ENCODE measurements at places on chromosomes 7 and 10.

DNA sequence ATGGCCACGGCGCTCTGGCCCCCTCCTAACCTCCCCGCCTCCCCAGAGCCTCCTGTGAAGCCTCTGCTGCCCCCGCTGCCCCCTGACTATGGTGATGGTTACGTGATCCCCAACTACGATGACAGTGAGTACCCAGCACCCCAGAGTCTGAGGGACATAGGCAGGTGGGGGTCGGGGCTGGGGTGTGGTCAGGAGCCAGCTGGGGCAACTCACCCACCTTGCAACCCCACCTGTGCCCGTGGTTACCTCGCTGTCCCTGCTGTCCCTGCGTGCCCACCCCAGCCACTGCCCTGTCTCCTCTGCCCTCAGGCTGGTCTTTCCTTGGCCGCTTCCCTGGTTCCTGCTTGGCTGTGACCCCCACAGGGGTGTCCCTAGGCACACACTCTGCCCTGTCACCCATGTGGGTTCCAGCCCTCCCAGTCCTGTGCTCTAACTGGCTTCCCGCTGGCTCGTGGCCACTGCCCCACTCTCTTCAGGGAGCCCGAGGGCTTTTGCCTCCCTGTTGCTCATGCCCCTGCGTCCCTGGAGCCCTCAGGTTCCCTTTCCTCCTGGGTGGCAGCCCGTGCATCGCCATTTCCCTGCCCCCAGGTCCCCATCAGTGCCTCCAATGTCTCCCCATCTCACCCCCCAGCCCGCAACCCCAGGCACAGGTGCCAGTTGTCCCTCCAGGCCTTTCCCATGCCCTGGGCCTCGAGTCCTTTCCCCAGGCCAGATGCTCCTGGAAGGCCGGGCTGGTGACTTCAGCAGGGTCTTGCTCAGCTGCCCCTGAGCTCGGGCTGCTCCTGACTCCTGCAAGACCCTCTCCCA, 4.0 kb downstream of the AEBP1 start:
- DNase-seq: no peak

GRCh38 chr7:47604496-47604890, 22.6 kb upstream of the TNS3 start:
- DNase-seq: no peak

DNA sequence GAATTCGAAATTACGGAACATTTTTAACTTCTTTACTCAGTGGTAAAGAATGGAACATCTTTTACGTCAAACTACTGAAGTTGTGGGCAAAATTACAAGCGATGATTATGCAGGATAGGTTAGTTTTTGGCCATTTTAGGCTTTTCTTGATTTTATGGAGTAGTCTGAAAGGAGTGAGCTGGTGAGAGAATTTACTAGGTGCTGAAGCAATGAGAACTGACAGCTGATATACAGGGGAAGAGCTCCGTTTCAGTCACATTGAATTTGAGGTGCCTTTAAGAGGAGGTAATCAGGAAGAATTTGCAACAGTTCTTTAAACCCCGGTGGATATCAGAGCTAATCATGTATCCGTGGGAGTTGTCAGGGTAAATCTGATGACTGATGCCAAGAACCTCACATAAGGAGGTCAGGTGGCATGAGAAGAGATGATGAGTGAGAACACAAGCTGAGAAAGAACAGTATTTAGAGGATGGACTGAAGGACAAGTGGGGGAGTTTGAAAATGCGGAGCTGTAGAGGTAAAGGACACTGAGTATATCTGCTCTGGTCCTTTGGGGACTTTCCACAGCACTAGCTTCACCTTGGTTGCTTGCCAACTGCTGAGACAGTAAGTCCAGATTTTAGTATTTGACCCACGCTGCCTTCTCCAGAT, 104.3 kb downstream of the AHR start:
- no peak for DNase-seq

- DNase-seq: no peak
These were observed 134.3 kb downstream of the ZMYND11 start for GRCh38 chr10:269440-270074.

DNA sequence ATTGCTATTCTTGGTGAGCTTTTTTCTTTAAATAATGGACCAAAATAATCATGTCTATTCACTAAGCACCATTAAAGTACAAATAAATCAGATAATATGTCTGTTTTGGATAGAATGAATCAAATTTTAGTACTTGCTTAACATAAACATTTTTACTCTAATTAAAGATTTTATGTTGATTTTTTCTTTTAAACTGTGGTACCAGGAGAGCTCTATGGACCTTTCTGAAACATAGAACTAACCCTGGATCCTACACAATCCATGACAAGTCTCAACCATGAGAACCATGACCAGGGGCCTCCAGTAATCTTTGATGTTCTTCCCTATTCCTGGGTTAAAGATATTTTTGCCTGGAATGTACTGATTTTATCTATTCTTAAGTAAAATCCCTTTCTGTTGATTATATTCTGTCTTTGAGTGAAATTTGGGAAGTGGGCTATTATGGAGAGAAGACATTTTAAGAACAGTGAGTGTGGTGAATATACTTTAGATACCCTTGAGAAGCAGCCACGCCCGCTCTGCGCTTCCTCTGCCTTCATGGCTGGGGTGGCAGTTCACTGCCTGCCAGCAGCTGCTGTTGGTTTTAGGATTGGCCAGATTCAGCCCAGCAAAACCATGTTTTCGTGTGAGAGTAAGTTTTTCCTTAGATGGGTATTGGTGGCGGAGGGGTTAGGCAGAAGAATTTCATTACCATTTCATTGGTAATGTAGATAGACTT, 42.2 kb upstream of the BHLHA15 start:
- DNase-seq: no peak

DNA sequence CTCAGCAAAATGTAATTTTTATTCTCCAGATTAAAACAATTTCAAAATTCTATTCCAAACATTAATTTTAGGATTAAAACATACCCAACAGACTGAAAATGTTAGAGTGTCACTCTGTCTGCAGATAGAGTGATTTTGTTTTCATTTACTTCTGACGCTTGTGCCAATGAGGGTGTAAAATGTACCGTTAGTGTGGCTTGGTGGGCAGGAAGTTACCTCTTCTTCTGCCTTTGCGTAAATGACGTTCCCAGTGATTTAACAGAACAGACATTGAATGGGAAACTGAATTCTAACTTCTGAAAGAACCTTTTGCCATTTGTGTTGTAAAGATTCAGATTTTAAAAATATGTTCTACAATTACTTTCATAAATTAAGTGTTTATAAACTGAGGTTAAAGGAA, 47.0 kb upstream of the DRGX start:
- no peak for DNase-seq

DNA sequence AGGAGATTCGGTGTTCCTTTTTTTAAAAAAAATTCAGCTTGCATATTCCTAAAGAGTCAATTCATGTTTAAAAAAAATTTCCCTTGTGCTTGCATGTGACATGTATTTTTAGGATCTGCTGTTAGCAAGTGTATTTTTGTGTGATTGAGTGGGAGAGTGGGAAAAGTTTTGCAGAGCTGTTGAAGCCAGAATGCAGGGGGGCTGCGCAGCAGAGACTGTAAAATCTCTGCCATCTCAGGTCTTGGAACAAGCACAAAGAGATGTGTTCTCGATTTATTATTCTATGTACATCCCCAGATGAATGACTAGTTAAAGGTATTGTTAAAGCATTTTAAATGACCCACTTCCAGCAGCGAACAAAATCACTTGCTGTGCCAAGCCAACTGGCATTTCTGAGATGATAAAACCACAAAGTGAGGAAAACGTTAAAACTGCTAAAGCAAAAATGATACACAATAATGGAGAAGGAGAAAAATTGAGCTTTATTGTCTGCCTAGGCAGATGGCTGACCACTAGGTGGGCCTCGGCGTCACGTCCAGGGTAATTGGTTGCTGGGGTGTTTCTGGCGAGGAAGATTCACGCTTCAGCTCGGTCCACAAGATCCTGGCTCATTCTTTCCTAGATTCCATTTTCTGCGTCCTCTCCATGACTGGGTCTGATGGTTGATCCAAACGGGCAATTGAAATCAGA, 67.0 kb upstream of the ATRNL1 start:
- DNase-seq: no peak

DNA sequence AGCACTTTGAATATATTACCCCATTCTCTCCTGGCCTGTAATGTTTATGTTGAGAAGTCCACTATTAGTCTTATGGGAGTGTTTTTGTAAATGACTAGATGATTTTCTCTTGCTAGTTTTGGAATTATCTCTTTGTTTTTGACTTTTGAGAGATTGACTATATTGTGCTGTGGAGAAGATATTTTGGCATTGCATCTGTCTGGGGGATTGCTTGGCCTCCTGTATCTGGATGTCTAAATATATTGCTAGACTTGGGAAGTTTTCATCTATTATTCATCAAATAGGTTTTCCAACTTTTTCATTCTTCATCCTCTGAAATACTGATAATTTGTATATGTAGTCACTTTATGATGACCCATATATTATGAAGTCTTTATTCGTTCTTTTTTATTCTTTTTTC, 277.1 kb upstream of the PCDH15 start:
- DNase-seq: no peak

DNA sequence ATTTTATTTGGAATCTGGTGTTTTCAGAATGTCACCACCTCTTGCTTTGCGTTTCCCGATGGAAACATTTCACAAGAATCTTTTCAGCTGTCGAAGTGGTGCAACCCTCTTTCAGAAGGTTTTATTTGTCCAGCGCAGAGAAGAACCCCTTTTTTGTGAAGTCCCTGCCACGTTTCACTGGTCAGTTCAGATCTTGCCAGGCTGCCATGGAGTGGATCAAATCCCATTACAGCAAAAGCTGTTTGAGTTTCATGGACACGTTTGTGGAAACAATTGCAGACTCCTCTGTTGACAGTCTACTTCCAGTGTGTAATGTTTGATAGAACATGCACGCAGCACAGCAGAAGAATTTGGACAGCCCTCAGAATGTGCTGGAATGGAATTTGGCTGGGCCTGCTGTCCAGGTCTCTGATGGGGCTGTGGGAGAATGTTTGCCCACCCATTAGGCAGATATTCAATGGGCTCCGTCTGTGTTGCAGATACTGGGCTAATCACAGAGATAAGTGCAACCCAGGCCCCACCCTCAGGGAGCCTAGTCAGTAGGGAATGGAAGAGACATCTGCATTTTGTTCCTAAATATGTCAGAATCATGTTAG, 143.2 kb downstream of the GRK5 start:
- DNase-seq: no peak

GRCh38 chr10:99532687-99533495, at the start of gene NKX2-3:
Gene NKX2-3 (plus strand): TSS chr10:99532942. CDS start chr10:99533132, 190 bp downstream.
- no peak for DNase-seq

DNA sequence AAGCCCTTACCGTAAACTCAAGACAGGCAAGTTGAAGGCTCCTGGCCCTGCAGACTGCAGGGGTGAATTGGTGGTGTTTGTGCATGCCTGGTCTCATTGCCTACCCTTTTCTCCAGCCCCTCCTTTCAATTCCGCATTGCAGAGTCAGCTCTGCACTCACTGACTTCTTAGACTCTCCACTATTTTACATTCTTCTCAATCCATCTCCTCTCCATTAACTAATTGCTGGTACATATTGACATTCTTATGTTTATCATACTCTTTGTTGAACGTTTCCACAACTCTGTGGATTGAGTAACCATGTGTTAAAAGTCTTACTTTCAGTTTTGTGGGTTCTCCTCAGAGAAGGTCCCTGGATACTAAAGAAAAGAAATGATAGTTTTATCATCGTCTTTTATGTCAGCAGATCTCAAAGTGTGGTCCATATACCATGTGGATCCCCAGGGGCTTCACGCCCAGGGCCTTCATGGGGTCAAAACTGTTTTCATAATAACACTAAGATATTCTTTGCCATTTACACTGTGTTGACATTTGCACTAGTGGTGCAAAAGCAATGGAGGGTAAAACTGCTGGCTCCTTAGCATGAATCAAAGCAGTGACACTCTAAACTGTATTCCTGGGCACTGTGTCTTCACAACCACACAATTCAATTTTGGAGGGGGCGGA, 135.4 kb upstream of the FZD1 start:
- no peak for DNase-seq

GRCh38 chr7:69177941-69178494, 420.3 kb upstream of the AUTS2 start:
- no peak for DNase-seq

DNA sequence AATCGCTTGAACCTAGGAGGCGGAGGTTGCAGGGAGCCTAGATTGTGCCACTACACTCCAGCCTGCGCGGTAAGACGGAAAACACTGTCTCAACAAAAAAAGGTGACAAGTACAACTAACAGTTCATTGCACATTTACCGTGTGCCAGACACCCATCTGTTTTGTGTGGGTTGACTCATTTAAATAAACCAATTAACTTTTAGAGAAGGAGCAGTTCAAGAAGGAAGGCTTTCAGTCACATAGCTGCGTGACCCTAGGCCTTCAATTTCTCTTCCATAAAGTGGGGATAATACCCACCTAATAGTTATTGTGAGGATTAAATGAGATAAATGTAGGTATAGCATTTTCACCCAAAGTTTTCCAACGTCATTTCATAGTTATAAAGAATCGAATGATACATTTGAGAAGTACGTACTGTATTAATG, 52.3 kb upstream of the KDM7A start:
- DNase-seq: peak; percentile 26

- no peak for DNase-seq
These were observed 639.2 kb downstream of the KCNMA1 start for GRCh38 chr10:76998451-76998850.

GRCh38 chr10:115093776-115094408, 727 bp downstream of the ATRNL1 start:
- DNase-seq: no peak

GRCh38 chr10:46001187-46001756, 29.0 kb downstream of the TIMM23 start:
- DNase-seq: no peak

DNA sequence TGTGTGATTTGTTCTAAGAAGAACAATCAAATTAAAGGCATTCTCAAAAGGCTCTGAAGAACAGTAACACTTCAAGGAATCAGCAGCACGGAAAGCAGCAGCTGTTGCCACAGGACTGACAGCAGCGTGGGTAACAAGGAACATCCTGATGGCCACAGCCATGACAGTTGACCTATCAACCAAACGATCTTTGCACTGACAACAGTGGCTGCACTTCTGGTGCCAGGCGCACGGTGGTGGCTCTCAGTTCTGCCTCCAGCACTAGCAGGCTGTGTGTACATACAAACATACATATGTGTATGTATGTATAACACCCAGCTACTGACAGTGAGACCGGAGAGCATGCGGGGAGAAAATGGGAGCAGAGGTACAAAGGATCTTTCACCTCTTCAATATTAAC, 114.1 kb downstream of the ZFAND4 start:
- no peak for DNase-seq

DNA sequence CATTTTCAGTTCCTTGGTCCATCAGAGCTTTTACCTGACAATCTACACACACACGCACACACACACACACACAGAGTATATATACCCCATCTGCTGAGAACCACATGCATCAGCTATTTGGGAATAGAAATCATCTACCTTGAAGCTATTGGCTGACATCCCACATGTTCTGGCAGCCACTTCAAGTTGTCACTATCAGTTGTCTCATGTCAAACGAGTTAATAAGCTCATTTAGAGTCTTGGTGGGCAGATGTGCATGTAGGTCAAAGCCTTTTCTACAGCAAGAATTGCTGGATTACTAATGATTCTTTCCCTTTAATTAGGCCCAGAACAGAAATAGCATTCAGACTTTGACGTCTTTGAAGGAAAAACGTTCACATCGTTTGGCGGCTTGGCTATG, 36.8 kb downstream of the COL28A1 start:
- DNase-seq: no peak
